ENCODE measurements at places on chromosomes 12 and 14.
A peak's percentile ranks its signal among the peaks of the same experiment; 100 is the strongest.

GRCh38 chr14:100669011-100669412 is 57.7 kb upstream of the DLK1 start:
- no peak for DNase-seq

- no peak for DNase-seq
Observed at GRCh38 chr12:131194166-131194565, 240.5 kb downstream of the ADGRD1 start.

DNA sequence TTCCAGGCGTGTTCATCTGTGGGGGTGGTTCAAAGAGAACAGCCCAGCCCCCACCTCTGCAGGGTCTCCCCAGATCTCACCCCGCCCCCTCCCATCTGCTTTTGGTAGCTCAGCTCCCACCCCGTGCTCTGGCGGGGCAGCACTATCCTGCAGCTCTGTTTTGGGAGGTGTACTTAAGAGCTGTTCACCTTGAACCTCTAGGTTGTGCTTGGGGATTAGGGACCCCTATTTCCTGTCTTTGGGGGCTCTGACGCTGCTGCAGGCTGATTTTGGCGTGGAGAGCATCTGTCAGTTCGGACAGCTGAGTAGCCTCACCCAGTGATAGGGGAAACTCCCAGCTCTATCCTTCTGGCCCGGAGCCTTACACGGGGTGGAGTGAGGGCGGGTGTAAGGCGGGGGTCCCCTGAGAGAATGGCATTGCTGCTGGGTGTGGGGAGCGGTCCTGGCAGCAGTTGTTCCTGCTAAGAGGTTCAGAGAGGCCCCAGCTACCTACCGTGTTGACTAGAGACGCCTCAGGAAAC is 765 bp downstream of the TMEM120B start:
- peak; percentile 18 for DNase-seq

- DNase-seq: no peak
Observed at GRCh38 chr12:122843455-122843854, 8.2 kb downstream of the HIP1R start.

GRCh38 chr12:132717531-132718387 is 7.1 kb downstream of the PGAM5 start:
- DNase-seq: no peak

All from head of caudate nucleus (tissue), 42 donors.